ENCODE measurements at places on chromosomes 12 and 14. TPM values are rescaled to one million over a fixed set of nuclear protein-coding genes. Genes with fewer than 3 reads are reported as not detected.

DNA sequence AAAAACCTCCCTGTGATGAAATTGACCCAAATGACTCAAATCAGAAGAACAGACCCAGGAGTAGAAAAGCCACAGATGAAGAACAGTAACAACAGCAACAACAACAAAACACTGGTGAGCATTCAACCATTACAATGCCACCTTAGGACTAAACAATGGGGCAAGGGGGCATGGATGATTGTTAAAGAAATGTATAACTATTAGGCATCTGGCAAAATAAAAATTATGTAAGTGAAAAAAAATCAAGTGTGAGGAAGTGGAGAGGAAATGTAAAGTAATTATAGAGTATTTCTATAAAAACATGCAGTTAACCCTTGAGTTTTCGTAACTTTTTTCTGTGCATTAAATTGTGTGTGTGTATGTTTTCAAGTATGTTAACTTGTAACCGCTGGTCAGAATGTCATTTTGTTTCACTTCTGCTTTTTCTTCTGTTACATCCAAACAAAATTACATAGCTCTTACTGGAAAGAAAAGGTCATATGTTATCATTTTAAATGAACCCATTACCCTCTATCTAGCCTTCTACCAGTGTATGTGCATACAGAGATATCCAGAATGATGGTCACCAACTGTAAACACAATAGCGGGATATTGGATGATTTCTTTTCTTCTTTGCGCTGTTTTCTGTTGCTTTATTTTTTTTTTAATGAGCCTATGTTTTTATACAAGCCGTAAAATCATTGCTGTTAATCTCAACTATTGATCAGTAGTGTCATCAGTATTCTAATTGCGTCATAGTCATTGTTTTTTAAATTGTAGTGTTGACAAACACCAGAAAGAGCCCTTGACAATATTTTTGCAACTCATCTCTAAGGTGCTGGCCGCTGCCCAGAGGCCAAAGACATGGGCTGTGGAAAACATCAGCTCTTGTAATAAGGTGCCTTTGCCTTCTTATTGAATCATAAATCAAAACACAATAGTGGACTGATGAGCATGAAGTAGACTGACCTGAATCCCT is 170.6 kb downstream of the CRADD start:
- no peak for DNase-seq

- DNase-seq = no peak
Observed at GRCh38 chr12:52091061-52091460, 11.6 kb downstream of the SMIM41 start.

GRCh38 chr12:72313806-72314205 is 41.6 kb downstream of the TRHDE start:
- DNase-seq = no peak

DNA sequence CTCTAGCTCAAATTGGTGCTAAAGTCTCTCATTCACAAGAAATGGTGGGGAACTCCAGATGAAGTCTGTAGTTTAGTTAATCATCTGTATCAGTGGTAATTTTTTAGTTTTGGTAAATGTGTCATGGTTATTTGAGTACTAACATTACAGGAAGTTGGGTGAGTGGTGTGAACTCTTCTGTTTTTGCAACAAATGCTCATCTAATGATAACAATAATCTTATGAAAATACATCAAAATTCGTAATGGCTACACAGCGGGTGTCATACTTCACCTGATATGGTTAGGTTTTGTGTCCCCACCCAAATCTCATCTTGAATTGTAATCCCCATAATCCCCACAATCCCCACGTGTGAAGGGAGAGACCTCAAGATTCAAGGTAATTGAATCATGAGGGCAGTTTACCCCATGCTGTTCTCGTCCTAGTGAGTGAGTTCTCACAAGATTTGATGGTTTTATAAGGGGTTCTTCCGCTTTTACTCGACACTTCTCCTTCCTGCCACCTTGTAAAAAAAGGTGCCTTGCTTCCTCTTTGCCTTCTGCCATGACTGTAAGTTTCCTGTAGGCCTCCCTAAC is 209.3 kb upstream of the FOXN3 start:
- no peak for DNase-seq

DNA sequence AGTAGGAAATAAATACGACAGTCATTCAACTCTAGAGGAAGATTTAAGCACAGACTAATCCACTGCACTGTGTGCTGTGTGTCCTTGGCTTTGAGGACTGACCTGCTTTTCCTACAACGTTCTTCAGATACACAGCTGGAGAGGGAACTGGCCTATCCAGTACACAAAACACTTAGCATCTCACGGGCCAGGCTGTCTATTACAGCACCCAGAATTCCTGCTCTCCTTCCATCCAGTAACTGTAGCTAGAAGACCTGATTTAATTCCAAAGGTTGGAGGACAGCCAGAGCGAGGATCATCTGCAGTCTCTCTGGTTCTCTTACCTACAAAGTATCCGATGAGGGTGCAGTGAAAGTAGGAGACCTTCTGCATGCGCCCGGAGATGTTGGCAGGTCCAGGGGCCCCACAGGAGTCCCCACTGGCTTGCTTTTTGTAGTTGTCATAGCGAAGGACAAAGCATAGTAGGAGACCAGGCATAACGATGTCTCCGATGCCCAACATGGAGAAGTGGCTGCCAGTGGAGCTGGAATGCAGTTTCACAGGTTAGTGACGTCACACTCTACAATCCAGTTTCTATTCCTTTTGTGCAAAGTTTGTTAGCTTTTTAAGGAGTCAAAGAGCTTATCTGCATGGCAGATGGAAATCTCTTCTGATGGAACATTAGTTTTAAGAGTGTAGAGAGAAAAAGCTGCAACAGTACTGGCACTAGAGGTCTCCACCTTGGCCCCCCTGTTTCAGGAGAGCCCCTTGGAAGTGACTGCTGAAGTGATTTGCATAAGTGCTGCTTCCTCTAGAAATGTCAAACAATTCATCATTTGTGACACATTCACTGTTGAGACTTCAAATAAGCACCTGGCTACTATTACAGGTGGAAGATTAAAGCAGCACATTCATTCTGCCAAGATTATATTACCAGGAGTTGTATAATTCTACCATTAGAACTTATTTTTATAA is 41.7 kb downstream of the ACADS start:
- no peak for DNase-seq

- no peak for DNase-seq
Observed at GRCh38 chr14:91027561-91027960, 32.9 kb downstream of the RPS6KA5 start.

TUBA1B gene
- total RNA-seq = 174 TPM

SMOC1 gene
- total RNA-seq = not detected
